ENCODE measurements at places on chromosomes 5 and 9.

DNA sequence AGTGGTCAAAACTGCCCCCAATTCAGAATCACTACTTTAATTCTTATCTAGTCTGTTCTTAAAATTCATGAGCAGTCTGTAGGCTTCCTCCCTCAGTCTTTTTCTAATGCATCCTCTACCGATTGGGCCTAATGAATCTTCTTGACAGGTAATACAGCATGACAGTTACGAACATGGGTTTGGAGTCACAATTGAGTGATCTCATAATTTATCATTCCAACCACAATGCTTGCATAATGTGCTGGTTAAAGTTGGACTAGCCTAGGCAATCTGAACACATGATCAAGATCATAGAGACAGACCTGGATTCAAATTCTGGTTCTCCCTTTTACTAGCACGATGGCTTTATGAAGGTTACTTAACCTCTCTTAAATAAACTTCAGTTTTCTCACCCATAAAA lies 33.1 kb upstream of the SETD9 start:
- no peak for DNase-seq

- DNase-seq = no peak
Measured at GRCh38 chr5:32612134-32612888, 27.0 kb downstream of the SUB1 start.

DNA sequence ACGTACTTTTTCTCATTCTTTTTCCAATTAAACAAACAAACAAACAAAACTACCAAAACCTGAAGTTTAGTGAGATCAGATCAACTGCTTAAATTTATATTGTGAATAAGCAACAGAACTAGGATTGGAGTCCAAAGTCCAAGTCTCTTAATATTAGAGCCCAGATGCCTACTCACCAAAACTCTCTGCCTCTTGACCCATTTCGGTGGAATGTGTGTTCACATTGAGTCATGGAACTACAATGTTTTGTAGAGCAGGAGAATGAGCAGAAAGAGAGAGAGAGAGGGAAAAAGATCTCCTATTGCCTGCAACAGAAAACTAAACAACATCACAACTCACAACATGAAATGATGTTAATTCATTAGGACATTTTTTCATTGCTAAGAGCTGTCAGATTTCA lies 751.1 kb downstream of the TLR4 start:
- DNase-seq = no peak

DNA sequence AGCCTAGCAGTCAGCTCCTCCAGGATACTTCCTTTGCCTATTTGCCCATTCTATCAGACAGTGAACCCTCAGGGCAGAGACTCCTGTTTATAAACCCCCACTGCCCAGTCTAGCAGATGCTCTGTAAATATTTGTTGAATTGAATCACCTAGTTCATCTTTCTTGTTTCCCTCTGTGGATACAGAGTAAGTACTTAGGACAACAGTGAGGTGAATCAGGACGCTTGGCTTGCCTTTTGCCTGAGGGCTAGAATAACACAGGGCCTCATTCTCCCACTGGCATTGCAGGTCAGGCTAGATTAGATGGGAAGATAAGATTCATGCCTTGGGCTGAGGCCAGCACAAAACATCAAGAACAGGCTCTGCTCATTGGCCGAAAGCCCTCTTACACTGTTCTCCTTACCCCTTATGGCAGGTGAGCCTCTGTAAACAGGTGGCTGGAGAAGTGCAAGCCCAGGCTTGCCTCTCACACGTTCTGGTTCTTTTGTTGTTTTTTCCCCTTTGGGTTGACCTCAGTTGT lies 22.2 kb downstream of the TNFSF8 start:
- no peak for DNase-seq

- no peak for DNase-seq
Measured at GRCh38 chr9:86246752-86247161, 12.7 kb downstream of the C9orf153 start.

GRCh38 chr5:132094393-132095076 lies 20.9 kb downstream of the CSF2 start:
- DNase-seq = no peak

DNA sequence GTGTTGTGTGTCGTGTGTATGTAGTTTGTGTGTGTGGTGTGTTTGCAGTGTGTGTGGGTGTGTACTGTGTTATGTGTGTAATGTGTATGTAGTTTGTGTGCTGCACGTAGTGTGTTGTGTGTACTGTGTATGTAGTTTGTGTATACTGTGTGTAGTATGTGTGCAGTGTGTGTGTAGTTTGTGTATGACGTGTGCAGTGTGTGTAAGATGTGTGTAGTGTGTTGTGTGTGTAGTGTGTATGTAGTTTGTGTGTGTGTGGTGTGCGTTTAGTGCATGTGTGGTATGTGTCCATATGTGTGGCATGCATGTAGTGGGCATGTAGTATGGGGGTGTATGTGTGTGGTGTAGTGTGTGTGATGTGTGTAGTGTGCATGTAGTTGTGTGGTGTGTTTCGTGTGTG lies 39.6 kb downstream of the SYK start:
- DNase-seq = no peak

DNA sequence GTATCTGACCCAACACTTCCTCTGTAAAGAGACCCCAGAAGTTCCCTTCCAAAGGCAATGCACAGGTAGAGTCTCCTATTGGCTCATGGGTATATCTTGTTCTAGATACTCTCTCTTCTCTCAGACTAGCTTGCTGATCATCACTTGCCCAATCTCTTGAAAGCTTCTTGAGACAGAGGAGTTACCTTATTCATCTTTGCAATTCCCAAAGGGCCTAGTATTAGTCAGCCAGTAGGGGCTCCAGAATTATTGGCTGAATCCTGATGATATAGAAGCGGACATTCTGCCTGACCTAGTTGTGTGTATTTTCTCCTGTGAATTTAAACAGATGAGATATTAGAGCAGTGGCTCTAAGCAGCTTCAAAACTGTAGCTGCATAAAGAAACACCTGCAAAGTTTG lies 304.0 kb upstream of the KLF4 start:
- no peak for DNase-seq

- DNase-seq = no peak
Measured at GRCh38 chr5:139980765-139981164, 62.3 kb downstream of the NRG2 start.

DNA sequence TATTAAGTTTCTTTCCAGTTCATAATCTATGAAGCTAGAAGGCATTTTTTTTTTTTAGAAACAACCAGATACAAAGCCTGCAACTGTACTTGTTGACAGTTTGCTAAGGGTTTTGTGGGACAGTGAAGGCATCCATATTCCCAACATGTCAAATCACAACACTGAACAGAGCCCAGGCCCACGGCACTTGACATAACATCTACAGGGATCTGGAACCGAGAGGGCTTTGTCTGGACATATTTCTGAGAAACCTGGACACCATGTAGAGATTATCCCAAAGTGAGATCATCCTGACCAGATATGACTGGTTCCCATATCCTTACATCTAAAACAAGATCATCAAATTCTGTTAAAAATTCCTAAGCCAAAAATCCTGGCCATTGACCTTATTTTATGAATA lies 336.3 kb downstream of the ACTL7B start:
- DNase-seq = no peak

- DNase-seq = no peak
Measured at GRCh38 chr9:115849679-115850412, 303.7 kb upstream of the PAPPA start.

GRCh38 chr5:93055971-93056370 lies 525.0 kb downstream of the NR2F1-AS1 start:
- DNase-seq = no peak

- no peak for DNase-seq
Measured at GRCh38 chr5:159489779-159490178, 159.5 kb upstream of the IL12B start.

DNA sequence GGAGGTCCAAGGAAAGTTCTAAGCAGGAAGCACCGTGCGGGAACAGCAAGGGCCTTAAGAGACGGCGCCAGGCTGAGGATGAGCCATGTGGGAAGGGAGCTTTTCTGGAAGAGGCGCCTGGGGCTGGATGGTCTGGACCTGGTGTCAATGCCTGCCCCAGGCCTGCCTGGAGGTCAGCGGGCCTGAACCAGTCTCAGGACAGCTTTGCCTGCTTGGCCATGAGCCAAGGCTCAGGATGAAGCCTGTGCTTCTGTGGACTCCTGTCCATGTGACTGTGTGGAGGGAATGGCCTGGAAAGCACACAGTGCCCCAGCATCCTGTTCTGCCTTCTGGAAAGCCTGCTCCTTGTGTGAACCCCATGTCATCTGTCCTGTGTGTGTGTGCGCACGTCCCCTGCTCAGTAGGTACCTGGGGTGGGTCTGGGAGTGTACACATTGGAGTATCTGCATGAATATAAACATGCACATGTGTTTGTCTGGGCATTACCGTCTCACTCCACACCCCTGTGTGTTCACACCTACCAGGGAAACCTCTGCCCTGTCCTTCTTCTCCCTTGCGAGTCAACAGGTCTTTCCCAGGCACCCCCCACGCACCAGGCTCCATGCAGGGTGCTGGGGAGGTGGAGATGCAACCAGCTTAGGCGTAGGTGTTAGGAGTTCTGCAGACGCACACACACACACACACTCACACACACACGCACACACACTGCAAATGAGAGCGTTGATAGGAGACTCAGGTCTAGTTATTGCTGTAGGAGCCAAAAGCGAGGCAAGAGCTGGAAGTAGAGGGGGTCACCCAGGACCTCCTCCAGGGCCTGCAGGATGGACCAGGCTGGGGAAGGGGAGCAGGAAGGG lies 24.8 kb downstream of the DAB2IP start:
- DNase-seq = no peak

GRCh38 chr5:59538750-59539121 lies 354.8 kb downstream of the PDE4D start:
- DNase-seq = no peak

DNA sequence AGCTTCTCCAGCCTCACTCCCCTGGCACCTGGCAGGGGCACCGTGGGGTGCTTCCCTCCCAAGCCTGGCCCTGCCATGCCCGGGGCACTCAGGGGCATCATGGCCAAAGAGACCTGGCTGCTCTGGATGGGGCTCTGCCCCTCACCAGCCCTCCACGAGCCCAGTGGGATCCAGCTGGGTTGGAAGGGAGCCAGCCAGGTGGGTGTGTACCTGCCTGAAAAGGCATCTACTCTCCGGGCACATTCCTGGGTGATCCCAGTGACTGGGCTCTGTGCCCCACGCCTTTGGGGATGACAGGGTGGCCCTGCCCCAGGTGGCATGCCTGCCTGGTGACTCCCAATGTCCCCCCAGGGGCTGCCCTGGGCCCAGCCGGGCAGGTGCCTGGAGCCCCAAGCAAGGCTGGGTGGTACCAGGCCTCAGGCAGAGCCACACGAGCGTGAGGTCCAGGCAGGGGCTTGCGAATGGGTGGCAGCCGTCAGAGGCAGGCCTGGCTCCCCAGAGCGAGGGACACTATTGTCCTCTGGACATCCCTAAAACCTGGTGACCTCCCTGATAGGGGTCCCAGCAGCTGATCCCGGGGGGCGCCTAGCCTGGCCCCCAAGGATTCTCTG lies 777 bp downstream of the GPSM1 start:
- no peak for DNase-seq

GRCh38 chr9:7489036-7489435 lies 310.5 kb downstream of the DMAC1 start:
- DNase-seq = no peak

DNA sequence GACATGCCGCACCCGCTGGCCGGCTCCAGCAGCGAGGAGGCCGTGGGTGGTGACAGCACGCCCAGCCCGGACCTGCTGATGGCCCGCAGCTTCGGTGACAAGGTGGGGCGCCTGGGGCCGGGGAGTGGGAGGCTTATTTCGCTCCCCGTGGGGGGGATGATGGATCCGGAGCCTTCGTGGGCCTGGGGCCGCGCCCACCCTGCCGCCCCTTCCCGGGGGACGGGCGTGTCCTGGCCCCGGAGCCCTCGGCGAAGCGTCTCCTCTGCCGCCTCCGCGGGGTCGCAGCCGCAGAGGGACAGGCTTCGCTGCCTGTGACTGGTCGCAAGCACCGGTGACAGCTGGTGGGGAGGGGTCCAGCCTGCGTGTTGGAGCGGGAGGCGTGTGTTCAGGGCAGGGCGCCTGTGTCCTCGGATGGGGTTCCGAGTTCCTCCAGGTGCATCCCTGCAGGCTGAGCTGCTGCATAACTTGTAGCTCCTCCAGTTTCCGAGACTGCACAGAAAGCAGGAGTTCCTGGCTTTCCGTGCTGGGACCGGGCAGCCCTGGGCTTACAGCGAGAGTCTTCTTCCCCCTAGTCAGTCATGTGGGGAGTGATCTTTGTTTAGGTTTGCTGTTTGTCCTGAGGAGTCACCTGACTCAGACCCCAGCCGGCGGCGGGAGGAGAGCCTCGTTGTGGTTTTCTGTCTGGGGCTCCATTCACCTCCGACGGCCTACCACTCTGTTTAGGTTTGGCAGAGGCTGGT lies 666 bp downstream of the SNX30 start:
- DNase-seq = no peak

DNA sequence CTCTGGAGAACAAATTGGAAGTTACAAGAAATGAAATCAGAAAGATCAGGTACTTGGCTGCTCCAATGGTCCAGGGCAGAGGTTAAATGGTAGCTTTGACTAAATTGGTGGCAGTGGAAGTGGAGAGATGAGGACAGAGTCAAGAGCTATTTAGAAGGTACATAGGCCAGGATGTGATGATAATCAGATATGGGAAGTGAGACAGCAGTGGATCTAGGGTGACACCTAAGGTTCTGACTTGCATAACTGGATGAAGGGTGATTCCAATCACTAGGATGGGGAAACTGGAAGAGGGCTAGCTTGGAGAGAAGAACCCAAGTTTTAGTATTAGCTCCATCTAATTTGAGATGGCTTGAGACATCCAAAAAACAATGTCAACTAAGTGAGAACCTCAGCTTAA lies 24.0 kb upstream of the NDUFB6 start:
- no peak for DNase-seq

DNA sequence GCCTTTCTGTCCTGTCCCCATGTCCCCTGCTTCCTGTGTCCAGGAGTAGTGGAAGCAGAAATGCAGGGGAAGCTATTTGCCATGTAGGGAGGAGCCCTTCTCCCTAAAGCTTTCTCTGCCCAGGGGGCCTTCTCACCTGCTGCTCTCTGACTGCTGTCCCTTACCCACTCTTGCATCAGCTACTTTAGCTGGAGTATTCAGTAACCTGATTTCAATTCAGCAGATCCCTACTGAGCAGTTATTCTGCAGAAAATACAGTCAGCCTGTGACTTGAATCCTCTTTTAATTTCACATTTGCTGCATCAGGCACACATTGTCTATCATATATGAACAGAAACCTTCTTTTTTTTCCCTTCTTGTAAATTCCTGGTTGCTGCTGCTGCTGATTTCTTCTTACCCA lies 90.4 kb downstream of the MVB12B start:
- DNase-seq = no peak

GRCh38 chr9:79699479-79699878 lies 127.7 kb downstream of the TLE4 start:
- no peak for DNase-seq

GRCh38 chr5:56301069-56301468 lies 67.9 kb upstream of the ANKRD55 start:
- no peak for DNase-seq

- peak; percentile 36 for DNase-seq
Measured at GRCh38 chr9:111599092-111599954, at the start of gene PTGR1. Gene PTGR1 (minus strand): TSS chr9:111599647. CDS start chr9:111597422, 2,225 bp downstream.

Data from cortex of kidney (tissue), 1 donor.